Heart right ventricle (tissue), 16 donors: ENCODE measurements at places on chromosomes 5 and 9. TPM values are rescaled to one million over a fixed set of nuclear protein-coding genes. Genes with fewer than 3 reads are reported as not detected.
A peak's percentile ranks its signal among the peaks of the same experiment; 100 is the strongest.

SPINK13 gene
- total RNA-seq = not detected

DNA sequence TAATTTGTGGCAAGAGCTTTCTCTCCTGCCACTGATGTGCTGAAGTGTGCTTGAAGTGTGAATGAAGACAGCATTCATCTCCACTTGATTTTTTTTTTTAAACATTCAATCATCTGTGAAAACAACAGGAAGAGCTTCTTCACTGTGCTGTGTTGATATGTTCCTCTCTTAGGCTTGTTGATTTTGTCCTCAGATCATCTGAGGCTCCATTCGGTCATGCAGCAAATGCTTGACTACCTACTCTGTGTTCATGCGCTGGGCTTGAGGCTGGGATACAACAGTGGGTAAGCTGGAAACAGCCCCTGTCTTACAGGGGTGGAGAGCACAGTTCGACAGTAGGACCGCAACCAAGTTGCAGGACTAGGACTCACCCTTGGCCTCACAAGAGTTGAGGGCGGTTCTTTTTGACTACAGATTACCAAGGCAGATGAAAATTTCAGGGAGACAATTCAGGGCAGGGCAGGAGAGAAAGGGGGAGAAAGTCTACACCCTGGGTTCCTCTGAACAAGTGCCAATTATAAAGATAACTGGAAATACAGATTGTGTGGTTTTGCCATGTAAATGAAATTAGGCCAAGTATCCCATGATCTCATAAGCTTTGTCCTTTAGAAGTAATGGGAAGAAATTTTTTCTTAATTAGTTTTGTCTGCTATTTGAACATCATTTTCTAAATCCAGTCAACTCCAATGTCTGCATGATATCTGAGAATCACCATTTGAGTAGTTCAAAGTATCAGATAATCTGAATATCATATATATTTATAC, 31.0 kb upstream of the F2R start:
- DNase-seq = no peak

GRCh38 chr5:113917997-113918396, 404.5 kb downstream of the YTHDC2 start:
- DNase-seq = no peak

GRCh38 chr5:32504329-32504988, 59.9 kb upstream of the ZFR start:
- no peak for DNase-seq

GRCh38 chr5:156051972-156052371, 275.0 kb upstream of the SGCD start:
- DNase-seq = no peak

PCDHGC4 gene
- total RNA-seq = 3.5 TPM

DNA sequence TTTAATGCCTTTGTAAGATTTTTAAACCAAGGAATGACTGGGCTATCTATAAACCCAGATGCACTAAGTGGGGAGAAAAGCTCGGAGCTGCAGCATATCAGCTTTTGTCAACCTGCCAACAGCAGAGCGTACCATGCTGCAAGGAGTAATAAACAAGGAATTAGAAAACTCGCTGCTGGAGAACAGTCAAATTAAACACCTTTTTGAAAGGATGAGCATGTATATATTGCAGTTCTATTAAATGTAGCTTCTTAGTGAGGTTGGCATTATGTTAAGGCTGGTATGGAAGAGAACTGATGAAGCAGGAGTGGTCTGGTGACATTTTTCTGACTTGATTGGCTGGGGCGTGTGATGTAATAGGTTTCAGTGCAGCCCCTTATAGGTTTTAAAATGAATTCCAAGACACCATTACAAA, 74.7 kb downstream of the PIK3R1 start:
- DNase-seq = peak; percentile 41

TNIP1 gene
- total RNA-seq = 124 TPM

GRCh38 chr9:93507768-93508167, 54.4 kb upstream of the FAM120AOS start:
- no peak for DNase-seq

CCNJL gene
- 8.8 TPM for total RNA-seq

DNA sequence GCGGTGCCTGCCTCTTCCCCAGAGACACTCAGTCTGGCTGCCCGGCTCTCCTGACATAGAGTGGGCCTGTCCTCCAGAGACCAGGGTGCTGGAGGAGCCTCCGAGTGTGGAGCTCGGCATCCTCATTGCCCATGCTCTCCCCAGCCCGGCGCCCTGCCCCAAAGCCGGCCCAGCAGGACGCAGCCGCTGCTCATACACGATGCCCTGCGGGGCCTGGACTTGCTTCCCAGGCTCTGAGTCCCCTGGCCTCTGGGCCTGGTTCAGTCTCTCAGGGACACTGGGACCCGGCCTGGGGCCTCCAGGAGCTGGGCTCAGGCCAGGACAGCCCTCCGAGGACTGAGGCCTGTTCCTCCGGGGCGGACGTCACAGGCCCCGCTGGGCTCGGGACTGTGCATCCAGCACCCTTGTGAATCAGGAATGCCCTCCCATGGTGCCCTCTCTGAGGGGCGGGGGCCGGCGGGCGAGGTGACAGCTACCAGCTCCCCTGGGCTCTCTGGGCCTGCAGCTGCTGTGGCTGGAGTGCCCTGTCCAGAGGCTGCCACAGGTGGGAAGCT, 23.2 kb downstream of the TPPP start:
- DNase-seq = no peak

- no peak for DNase-seq
These were observed 176.4 kb upstream of the MRPS30 start for GRCh38 chr5:44632344-44632743.

DNA sequence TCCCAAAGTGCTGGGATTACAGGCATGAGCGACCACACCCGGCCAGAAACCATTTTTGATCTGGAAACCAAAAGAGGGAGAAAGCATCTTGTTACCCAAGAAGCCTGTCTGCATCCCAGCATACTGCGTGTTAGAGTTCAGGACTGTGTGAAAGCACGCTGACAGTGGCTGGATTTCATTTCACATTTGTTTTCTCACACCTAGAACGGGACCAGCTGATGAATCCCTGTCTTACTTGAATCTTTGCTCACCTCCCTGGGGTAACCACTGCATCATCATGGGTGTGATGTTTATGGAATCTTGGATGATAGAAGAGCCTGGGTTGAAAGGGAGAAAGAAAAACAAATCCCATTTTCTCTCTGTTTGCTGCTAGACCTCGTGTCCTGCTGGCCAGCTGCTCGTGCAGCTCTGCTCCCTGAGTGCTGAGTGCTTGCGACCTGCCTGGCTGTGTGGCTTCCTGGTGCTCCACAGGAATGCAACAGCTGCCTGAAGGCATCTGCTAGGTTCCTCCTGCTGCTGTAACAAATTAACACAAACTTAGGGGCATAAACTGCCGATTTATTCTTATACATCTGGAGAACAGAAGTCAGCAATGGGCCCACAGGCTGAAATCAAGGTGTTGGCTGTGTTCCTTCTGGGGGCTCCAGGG, 378.3 kb upstream of the DAP start:
- DNase-seq = no peak

SPATA31D4 gene
- not detected for total RNA-seq

- DNase-seq = no peak
These were observed 174.2 kb downstream of the OXCT1 start for GRCh38 chr5:41695920-41696582.

IER5L gene
- total RNA-seq = 4.5 TPM

TAF11L4 gene
- not detected for total RNA-seq

DNA sequence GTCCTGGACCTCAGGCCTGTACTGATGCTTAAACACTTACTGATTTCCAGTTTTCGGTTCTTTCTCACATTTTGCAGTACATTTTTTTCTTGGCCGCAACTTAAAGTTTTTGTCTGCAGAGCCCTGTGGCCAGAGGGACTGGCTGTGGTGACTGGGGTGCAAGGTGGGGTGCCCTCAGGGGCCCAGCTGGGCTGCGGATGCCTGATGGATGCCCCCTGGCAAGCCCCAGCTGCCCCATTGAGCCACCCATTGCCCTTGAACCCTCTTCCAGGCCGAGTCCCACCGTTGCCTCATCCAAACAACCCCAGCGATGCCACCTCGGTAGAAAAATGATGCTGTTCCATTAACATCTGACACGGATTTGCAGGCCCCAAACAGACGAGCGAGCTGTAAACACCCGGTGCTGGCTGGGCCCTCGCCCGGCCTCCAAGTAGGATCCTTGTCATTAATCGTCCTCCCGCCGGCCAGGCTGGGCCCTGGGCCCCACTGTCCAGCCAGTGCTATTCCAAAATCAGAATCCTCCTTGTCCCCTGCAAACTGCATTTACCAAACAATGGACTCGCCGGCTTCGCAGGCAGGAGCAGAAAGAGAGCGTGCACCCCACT, 107.9 kb downstream of the PHF2 start:
- DNase-seq = no peak

CCL19 gene
- total RNA-seq = 19.9 TPM

CTNND2 gene
- total RNA-seq = 8.5 TPM

DNA sequence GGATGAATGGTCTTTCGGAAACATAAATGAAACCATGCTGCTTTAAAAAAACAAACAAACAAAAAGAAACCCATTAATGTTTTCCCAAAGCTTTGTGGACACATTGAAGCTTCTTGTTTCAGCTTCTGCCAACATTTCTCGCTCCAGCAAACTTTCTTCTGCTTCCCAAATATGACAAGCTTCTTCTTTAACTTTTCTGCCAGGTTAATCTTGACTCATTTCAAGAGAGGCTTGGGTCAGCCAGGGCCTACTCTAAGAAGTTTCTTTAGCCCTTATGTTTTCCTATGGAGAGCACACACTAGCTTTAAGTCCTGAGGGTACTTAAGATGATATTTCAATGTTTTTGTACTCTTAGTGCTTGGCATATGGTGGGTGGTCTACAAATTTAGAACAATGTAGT, 6.1 kb downstream of the ANXA1 start:
- DNase-seq = no peak

GRCh38 chr5:146828385-146828784, 50.2 kb downstream of the PPP2R2B start:
- DNase-seq = no peak

DNA sequence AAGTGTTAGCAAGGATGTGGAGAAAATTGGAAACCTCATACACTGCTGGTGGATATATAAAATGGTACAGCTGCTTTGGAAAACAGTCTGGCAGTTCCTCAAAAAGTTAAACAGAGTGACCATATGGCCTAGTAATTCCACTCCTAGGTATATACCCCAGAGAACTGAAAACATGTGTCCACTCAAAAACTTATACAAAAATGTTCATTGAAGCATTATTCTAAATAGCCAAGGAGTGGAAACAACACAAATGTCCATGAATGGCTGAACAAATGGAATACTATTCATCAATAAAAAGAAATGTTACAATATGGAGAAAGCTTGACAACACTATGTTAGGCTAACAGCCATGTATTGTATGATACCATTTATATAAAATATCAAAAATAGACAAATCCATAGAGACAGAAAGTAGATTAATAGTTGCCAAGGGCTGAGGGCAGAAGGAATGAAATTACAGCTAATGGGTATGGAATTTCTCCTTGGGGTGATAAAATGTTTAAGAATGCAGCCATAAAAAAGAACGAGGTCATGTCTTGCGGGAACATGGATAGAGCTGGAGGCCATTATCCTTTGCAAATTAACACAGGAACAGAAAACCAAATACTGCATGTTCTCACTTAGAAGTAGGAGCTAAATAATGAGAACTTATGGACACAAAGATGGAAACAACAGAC, 33.6 kb upstream of the FBP1 start:
- DNase-seq = no peak

DNA sequence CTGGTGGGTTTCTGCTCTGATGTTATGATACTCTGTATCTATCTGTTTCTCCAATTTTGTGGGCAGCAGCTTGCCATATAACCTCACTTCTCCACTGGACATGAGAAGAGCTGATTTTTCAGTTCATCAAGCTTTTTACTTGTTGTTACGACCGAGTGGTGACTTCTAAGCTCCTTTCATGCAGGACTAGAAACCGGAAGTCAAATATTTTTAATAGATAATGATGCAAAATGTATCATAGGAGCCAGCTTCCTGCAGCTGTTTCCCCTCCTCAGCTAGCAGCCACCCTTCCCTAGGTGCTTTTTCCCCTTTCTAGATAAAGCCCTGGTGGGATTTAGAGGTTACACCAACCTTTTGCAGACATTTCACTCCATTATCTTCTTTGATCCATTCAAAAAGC, 17.0 kb upstream of the ADAM19 start:
- DNase-seq = no peak

DNA sequence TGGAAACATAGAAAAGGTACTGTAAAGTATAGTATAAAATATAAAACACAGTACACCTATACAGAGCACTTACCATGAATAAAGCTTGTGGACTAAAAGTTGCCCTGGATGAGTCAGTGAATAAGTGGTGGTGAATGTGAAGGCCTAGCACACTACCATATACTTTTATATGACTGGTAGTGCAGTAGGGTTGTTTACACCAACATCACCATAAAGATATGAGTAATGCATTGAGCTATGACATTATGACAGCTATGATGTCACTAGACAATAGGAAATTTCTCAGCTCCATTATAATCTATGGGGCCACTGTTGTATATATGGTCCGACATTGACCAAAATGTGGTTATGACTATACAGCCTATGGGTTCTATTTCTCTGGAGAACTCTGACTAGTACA, 291.8 kb upstream of the ACTBL2 start:
- DNase-seq = no peak

GRCh38 chr9:19378164-19378563, 1.9 kb downstream of the RPS6 start:
- no peak for DNase-seq

GRCh38 chr5:127056896-127057295, 16.4 kb downstream of the C5orf63 start:
- DNase-seq = no peak

- no peak for DNase-seq
These were observed 425.6 kb upstream of the MEF2C start for GRCh38 chr5:89308606-89309040.

C5orf63 gene
- total RNA-seq = 9.7 TPM

SLC6A3 gene
- total RNA-seq = 0.18 TPM

DNA sequence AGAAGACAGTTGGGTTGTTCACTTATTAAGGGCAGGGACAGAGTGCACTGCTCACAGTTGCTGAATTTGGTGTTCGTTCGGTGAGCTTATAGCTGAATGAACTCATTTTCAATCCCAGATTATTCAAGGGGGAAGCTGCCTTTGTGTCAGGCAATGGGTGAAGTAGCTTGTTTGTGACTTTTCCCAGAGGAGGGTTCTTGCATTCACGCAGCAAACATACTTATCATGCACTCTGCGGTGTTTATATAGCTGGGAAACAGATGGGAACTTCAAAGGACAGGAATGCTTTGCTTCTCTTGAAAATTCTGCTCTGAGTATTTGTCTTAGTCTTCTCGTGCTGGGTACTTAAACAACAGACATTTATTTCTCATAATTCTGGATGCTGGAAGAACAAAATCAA, 64.7 kb upstream of the ABCA1 start:
- DNase-seq = no peak

FOXI1 gene
- total RNA-seq = not detected
